ENCODE measurements at places on chromosomes 6 and 20.

- no peak for DNase-seq
Observed at GRCh38 chr6:96301023-96301422, 220.6 kb upstream of the UFL1 start.

DNA sequence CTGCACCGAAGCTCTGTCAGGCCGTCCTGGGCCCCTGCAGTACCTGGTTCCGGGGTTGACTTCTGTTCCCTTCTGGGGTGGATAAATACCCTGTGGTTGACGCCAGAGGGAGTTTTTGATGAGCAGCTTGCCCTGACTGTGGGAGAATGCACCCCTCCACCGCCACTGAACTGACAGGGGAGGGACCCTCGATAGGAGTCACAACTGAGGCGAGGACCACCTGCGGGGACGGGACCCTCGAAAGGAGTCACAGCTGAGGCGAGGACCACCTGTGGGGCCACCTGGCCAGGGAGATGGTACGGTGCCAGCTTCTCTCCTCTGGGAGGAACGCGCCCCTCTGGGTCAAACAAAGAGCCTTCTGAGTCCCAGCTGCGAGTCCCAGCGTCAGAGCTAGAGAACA is 100.1 kb upstream of the FRMD1 start:
- no peak for DNase-seq

DNA sequence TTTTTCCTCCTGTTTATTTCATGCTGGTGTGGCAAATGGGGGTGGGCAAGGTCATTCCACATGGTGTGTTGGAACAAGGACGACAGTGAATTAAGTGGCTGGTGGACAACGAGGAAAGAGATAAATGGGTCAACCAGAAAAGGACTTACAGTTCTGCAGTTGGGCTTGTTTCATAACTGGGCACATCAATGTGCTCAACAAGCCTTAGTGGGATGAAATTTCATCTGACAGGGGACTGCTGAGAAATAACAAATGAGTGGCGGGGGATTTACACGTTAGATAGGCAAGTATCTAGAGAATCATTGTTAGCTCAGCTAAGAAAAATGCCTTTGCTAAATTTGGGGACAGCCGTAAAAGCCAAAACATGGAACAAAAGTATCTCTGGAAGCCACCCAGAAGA is 163.6 kb downstream of the NRN1 start:
- DNase-seq: no peak

DNA sequence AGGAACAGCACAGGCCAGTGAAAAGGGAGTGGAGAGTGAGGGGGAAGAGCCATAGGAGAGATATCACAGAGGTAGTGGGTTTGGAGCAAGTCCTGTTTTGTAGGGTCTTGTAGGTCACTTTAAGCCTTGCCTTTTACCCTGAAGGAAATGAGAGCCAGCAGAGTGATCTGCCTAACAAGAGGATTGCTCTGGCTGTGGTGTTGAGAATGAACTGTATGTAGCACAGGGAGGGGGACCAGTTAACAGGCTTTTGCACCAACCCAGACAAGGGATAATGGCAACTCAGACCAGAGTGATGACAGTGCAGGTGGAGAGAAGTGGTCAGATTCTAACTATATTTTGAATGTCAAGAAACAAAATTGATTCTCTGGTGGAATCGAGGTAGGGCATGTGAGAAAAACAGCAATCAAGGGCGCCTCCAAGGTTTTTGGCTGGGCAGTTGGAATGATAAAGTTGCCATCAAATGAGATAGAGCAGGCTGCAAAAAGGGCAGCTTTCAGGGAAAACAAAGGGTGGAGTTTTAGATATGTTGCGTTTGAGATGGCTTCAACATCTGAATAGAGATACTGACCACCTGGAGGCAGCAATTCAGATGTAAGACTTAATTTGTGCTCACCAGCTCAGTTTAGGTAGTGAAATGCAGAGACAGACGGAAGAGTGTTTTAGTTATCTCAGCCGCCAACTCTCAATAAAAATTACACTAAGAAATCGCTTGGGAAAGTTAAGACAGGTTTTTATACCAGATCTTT is 134.4 kb upstream of the BTBD3 start:
- no peak for DNase-seq

DNA sequence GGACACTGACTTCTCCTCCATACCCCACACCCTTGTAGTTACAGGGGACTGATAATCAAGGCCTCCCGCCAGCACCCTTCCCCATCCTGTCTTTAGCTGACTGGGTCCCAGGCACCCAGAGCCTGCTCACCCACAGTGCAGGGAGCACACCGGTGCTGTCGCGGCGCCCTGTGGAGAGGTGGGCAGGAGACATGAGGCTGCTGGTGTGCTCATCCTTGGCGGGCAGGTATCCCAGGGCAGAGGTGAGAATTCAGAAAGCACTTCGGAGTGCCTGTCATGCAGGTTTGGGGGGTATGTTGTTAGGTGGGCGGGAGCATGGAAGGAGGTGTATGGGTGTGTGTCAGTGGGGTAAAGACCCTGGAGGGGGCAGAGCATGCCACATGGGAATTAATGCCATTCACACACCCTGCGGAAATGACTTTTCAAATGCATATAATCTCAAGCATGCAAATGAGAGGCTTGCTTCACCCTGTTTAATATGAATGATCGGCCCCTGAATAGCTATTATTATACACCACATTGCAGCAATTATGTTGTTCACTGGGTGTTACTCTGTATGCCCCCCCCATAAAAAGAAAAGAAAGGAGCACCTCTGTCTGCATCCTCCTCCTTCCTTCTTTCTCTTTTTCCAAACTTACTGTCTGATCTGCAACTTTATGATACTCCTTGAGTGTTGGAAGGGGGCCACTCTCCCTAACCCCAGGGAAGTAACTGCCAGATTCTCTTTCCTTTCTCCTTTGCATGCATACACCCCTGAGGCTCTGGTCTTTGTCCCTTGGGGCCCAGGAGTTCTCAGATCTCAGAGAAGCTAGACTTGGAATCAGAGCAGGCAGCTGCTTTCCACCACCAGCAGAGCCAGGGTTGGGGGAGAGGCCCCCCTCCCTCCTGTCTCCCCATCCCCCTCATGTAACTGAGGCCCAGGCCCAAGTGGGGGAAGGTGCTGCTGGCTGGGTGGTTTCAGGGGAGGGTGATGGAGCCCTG is 16.0 kb downstream of the FOXP4 start:
- peak; percentile 92 for DNase-seq

All from Karpas-422 (cell line).